ENCODE measurements at places on chromosomes 5 and 9. TPM values are rescaled to one million over a fixed set of nuclear protein-coding genes. Genes with fewer than 3 reads are reported as not detected.

GRCh38 chr9:27384262-27385014, 87.5 kb upstream of the EQTN start:
- DNase-seq, result no peak

- DNase-seq, result no peak
These were observed 18.0 kb upstream of the CRB2 start for GRCh38 chr9:123337971-123338370.

DNA sequence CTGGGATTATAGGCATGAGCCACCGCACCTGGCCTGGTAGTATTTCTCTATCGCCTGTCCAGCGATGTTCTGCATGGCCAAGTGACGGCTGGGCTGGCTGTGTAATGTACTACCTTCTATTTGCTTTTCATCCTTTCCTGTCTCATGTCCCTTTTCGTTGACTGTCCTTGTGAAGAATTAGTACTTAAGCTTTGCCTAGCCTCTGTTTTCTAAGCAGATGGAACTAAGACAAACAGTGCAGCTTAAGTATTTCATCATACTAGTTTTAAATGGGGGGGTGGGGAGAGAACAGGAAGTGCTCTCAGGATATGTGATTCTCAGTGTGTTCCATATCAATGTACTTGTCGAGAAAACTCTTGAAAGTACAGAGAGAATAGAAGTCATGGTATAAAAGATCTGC, 31.7 kb upstream of the CCL21 start:
- no peak for DNase-seq

DNA sequence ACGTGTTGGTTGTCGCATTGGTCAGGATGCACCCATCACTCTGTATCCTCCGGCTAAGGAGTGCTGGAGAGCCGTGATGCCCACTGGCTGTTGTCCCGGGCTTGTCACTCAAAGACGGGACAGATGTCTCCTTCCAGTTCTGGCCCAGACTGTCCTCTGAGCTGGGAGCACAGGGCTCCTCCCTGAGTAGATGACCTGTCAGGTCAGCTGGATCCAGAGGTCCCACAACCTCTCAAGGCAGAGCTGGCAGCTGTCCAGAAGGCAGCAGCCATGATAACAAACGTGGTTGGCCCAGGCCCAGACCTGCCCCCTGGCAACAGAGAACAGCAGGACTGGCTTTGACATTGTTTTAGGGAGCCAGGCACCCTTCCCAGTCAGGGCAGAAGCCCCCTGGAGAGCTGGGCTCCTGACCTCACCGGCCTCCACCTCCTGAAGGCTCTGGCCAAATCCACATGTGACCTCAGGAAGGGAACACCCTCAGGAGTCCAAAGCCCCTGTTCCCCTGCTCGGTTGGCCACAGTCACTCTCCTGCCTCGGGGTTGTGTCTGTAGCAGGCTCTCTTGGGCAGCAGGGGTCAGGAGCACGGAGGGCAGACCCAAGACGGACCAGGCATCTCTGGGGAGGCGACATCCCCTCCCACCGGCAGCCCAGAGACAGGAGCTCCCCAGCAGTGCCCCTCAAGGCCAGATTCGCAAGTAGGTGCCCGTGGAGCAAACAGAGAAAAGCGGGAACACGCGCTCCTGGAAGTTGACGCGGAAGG, 10.3 kb downstream of the TRIM7 start:
- DNase-seq, result peak; percentile 13

DNA sequence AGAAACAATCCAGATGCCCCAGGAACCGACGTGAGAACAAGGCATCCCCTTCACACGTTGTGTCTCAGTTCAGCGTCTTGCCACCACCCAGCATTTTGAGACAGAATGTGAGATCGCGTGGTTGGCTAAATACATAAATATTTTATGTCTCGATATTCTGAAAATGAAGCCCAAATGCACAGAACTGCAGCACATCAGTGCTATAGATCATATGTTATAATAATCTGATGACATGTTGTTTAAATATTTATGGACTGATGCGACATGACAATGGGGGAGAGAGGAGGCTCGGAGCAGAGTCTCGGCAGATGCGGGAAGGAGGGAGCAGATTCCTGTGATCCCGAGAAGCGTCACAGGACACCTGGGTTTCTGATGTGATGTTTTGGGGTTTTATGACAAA, 10.9 kb downstream of the NEK6 start:
- DNase-seq, result no peak

Gene FOXE1
- total RNA-seq, result 0.09 TPM

Gene GAS1
- total RNA-seq, result 1.4 TPM

GRCh38 chr5:143398451-143399237, 4.8 kb downstream of the NR3C1 start:
- peak; percentile 21 for DNase-seq

- no peak for DNase-seq
These were observed 292.4 kb upstream of the ADAMTS16 start for GRCh38 chr5:4847766-4848165.

GRCh38 chr9:137044502-137045177, 1.3 kb downstream of the NPDC1 start:
- peak; percentile 46 for DNase-seq

Gene PCDHA9
- under 0.01 TPM for total RNA-seq

- no peak for DNase-seq
These were observed 22.5 kb downstream of the ZNF618 start for GRCh38 chr9:113898596-113898995.

Gene IL6ST
- total RNA-seq, result 749 TPM

- DNase-seq, result no peak
These were observed 420.3 kb downstream of the GABRG2 start for GRCh38 chr5:162487528-162488525.
